ENCODE measurements at places on chromosomes 5 and 9.

- DNase-seq: no peak
Observed at GRCh38 chr9:69028754-69029153, 6.8 kb upstream of the FXN start.

- no peak for DNase-seq
Observed at GRCh38 chr5:68484307-68485068, 268.9 kb downstream of the PIK3R1 start.

- DNase-seq: no peak
Observed at GRCh38 chr5:29796013-29796412, 1397.5 kb upstream of the CDH6 start.

DNA sequence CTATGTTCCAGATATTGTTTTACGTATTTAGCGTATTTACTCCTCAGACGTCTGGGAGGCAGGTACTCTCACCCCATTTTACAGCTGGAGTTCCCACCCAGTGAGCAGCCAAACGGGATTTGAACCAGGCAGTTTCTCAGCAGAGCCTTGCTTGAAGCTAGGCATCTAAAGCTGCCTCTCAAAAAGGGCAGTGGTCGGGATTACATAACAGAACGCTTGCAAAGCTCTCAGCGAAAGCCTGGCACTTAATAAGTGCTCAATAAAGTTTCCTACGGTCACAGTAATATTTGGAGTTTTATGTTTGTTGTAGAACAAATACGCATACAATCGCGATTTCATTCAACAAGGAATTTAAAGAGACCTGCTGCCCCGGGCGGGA lies 286 bp upstream of the BSPRY start:
- DNase-seq: no peak

- DNase-seq: no peak
Observed at GRCh38 chr9:7303907-7304626, 495.5 kb downstream of the DMAC1 start.

- no peak for DNase-seq
Observed at GRCh38 chr5:68320413-68320986, 104.9 kb downstream of the PIK3R1 start.
